Muscle of back (tissue), 13 donors: ENCODE measurements at places on chromosomes 1 and 21. TPM values are rescaled to one million over a fixed set of nuclear protein-coding genes. Genes with fewer than 3 reads are reported as not detected.

AIRE gene
- 0.05 TPM for polyA plus RNA-seq

RCC1 gene
- polyA plus RNA-seq = 33.6 TPM

COL24A1 gene
- 4.6 TPM for polyA plus RNA-seq

SLC1A7 gene
- 0.40 TPM for polyA plus RNA-seq

IL12RB2 gene
- polyA plus RNA-seq = 1.1 TPM

CTSK gene
- 75.0 TPM for polyA plus RNA-seq

SLC35E2B gene
- polyA plus RNA-seq = 52.3 TPM

FAM72B gene
- polyA plus RNA-seq = 6.3 TPM

LCE1A gene
- polyA plus RNA-seq = not detected

FCGR1A gene
- 2.3 TPM for polyA plus RNA-seq

WNT3A gene
- not detected for polyA plus RNA-seq

SLAMF8 gene
- polyA plus RNA-seq = 0.85 TPM

TLCD4 gene
- 5.8 TPM for polyA plus RNA-seq

LEPR gene
- polyA plus RNA-seq = 12.1 TPM

GUK1 gene
- 97.3 TPM for polyA plus RNA-seq

TMEM125 gene
- polyA plus RNA-seq = not detected

C1orf141 gene
- not detected for polyA plus RNA-seq

LCE3E gene
- not detected for polyA plus RNA-seq

KRTAP13-2 gene
- polyA plus RNA-seq = not detected

ATP6V1G3 gene
- not detected for polyA plus RNA-seq

CRNN gene
- not detected for polyA plus RNA-seq

BSND gene
- 0.08 TPM for polyA plus RNA-seq

MEGF6 gene
- 6.3 TPM for polyA plus RNA-seq

F13B gene
- polyA plus RNA-seq = not detected
